Upper lobe of left lung (tissue), 6 donors: ENCODE measurements at places on chromosomes 3 and 15.

- no peak for DNase-seq
Measured at GRCh38 chr15:81227716-81228115, 31.0 kb downstream of the IL16 start.

DNA sequence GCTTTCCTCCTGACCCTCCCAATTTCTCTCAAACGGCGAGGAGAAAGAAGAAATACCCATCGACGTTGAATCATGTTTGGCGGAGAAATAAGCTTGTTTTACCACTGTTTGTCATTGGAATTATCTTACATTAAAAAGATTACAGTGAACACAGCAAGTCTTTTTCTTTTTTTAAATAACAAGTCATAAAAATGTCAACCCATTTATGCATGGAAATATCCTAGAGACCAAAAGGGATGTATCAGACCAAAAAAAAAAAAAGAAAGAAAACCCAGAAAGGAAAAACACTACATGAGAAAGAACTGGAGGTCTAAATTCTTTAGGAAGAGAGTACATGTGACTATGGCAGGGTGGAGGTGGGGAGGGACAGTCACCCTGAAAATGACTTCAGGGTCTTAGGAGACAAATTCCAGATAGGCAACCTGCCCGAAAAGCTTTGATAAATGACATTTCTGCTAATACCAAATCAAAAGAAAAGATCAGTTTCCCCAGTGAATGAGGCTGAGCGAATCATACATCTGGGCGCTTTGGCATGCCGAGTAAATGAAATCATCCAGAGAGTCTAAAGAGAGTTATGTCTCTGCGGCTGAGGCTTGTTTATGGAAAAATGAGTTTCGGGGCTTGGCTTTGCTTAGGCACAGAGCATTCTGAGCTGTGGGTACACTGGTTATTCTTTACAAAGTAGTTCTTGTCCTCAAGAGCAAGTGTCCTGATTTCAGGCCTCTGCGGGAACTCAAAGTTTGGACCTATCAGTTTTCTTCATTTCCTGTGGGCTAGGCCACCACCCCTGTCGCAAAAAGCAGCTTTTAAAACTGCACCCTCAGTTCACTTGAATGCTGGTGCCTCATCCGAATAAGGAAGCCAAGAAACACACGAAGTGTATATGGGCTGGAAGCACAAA is 110.1 kb upstream of the TGFBR2 start:
- no peak for DNase-seq

- DNase-seq = no peak
Measured at GRCh38 chr3:45079715-45080114, 53.6 kb downstream of the CLEC3B start.

GRCh38 chr15:60546744-60547143 is 67.8 kb upstream of the ICE2 start:
- no peak for DNase-seq

- DNase-seq = no peak
Measured at GRCh38 chr3:17158941-17159682, 274.4 kb downstream of the PLCL2 start.

DNA sequence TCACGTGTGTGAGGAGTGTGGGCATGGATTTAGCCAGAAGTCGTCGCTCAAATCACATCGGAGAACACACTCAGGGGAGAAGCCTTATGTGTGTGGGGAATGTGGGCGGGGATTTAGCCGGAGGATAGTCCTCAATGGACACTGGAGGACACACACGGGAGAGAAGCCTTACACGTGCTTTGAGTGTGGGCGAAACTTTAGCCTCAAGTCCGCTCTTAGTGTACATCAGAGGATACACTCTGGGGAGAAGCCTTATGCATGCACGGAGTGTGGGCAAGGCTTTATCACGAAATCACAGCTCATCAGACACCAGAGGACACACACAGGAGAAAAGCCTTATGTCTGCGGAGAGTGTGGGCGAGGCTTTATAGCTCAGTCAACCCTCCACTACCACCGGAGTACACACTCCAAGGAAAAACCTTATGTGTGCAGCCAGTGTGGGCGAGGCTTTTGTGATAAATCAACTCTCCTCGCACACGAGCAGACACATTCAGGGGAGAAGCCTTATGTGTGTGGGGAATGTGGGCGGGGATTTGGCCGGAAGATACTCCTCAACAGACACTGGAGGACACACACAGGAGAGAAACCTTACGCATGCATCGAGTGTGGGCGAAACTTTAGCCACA is 28.1 kb downstream of the ZNF589 start:
- DNase-seq = no peak

DNA sequence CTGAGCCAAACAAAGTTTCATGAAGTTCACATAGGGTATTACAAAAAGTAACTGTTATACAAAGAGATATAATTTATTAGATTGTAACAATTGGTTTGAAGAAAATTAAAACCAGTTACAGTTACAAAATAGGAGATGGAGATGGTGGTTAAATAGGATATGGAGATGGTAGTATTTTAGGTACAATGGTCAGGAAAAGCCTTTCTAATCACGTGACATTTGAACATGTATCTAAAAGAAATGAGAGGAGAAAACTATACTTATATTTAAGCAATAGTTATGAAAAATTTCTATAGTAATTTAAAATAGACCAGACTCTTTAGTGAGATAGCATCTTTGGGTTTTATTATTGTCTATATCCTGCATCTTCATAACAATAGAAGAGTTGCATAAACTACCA is 312.9 kb downstream of the RBMS3 start:
- DNase-seq = no peak

DNA sequence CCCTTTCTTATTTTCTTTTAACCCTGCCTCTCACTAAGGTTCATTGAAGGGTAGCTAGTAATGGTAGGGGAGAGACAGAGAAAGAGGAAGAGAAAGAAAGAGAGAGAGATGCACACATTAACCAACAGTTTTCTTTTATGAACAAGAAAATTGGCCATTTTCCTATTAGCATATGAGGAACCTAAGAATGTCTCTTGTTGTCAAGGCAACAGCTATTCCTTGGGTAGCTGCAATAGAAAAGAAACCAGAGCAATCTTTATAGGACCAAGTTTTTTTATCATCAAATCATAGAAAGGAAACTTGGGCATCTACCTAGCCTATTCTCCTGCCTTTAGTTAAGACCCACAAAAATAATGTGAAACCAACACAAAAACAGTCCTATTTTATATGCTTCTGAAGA is 15.0 kb upstream of the CCDC39 start:
- DNase-seq = no peak

DNA sequence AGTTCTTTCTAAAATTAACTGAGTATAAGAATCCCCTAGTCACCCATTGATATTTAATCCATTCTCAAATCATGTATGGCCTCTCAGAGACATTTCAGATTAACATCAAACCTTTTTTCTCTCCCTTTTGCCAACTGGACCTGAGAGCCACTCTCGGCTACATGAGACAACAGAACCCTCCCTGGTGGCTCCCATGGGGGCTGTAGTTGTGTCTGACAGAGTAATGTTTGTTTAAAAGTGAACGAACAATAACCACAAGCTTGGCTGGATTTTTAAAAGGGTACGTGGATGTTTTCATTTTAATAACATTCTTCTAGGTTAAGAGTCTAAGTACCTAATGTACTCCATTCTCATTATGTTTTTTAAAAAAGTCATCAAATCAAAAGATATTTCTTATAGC is 37.1 kb downstream of the P3H2 start:
- no peak for DNase-seq
